ENCODE measurements at places on chromosomes 1 and 21. TPM values are rescaled to one million over a fixed set of nuclear protein-coding genes. Genes with fewer than 3 reads are reported as not detected.

EPHA2 gene
- total RNA-seq = 4.4 TPM

FAM167B gene
- total RNA-seq = 1.5 TPM

KRTAP6-3 gene
- not detected for total RNA-seq

LORICRIN gene
- total RNA-seq = 0.22 TPM

CD2 gene
- not detected for total RNA-seq

CA6 gene
- not detected for total RNA-seq

CCDC185 gene
- not detected for total RNA-seq

LCE1E gene
- total RNA-seq = not detected

INAVA gene
- total RNA-seq = 3.5 TPM

CLEC20A gene
- not detected for total RNA-seq

FMO4 gene
- total RNA-seq = 5.6 TPM

ZNF672 gene
- 13.8 TPM for total RNA-seq

DISC1 gene
- 18.6 TPM for total RNA-seq

PRDM15 gene
- 4.1 TPM for total RNA-seq

SMPDL3B gene
- 2.5 TPM for total RNA-seq

ACTA1 gene
- 1.7 TPM for total RNA-seq

SYT11 gene
- total RNA-seq = 118 TPM

NIBAN1 gene
- total RNA-seq = 19.6 TPM

PTGER3 gene
- total RNA-seq = 54.3 TPM
